ENCODE measurements at places on chromosomes 6 and 20. TPM values are rescaled to one million over a fixed set of nuclear protein-coding genes. Genes with fewer than 3 reads are reported as not detected.

The RAET1L gene
- not detected for total RNA-seq

The DSE gene
- 17.1 TPM for total RNA-seq

The GLP1R gene
- total RNA-seq, result not detected

The ARHGAP40 gene
- not detected for total RNA-seq

The NKAIN2 gene
- not detected for total RNA-seq

The LIN28B gene
- under 0.01 TPM for total RNA-seq

The TRIM15 gene
- not detected for total RNA-seq

The OPN5 gene
- not detected for total RNA-seq

The FAM217A gene
- not detected for total RNA-seq

The HMGN3 gene
- total RNA-seq, result 65.1 TPM

The CST2 gene
- not detected for total RNA-seq

The NRSN1 gene
- not detected for total RNA-seq

The PRKN gene
- total RNA-seq, result 1.2 TPM

The SLC22A7 gene
- total RNA-seq, result not detected

The SRC gene
- total RNA-seq, result 13.8 TPM

The TMEM63B gene
- total RNA-seq, result 55.7 TPM

The KCNK17 gene
- total RNA-seq, result not detected

The LRFN2 gene
- total RNA-seq, result not detected

The PTK6 gene
- 0.34 TPM for total RNA-seq

The RAMACL gene
- 2.0 TPM for total RNA-seq

The DST gene
- 133 TPM for total RNA-seq

The TFAP2A gene
- 51.6 TPM for total RNA-seq

The ATP6V1G2 gene
- total RNA-seq, result 0.77 TPM

The ENPP4 gene
- total RNA-seq, result under 0.01 TPM

The KCNQ2 gene
- total RNA-seq, result not detected

The PTCRA gene
- 0.33 TPM for total RNA-seq

The EPPIN gene
- not detected for total RNA-seq

The PRSS35 gene
- total RNA-seq, result not detected

Data from melanocyte of skin (primary cell).